ENCODE measurements at places on chromosomes 3 and 15.

- DNase-seq = no peak
Measured at GRCh38 chr3:101217472-101218245, 102.7 kb downstream of the IMPG2 start.

DNA sequence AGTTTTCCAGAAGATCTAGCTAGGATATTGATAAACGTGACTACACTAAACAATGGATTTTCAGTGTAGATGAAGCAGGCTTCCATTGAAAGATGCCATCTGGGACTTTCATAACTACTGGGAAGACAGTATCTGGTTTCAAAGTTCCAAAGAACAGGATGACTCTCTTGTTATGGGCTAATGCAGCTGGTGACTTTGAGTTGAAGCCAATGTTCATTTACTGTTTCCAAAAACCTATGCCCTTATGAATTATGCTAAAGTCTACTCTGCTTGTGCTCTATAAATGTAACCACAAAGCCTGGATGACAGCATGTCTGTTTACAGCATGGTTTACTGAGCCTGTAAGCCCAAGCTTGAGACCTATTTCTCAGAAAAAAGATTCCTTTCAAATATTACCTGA lies 245.4 kb downstream of the GBE1 start:
- no peak for DNase-seq

- DNase-seq = no peak
Measured at GRCh38 chr3:30548600-30548999, 57.8 kb upstream of the TGFBR2 start.

DNA sequence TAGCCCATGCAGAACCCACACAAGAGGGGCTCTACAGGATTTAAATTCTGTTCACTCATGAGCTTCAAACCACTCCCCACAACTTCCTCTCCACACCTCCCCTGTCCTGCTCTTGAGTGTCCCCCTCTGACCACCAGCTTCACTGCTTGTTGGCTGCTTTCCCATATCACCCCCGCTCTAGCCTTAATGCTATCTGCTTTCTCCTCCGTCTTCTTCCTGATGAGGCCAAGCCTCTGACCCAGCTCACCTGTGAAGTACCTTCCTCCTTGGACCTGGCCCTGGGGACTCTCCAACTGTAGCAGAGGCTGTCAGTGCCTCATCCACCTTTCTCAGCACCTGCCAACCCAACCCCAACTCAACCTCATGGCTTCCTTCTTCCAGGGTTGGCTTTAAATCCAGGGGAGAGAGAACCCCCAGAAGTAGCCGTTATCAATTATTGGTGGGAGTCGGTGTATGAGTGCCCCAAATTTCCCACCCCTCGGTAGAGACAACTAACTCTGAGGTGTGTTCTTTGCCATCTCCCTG lies 174.8 kb downstream of the MINAR1 start:
- DNase-seq = no peak

- no peak for DNase-seq
Measured at GRCh38 chr15:69976366-69976994, 121.2 kb downstream of the TLE3 start.

GRCh38 chr3:23389089-23389488 lies 186.0 kb downstream of the UBE2E2 start:
- no peak for DNase-seq

DNA sequence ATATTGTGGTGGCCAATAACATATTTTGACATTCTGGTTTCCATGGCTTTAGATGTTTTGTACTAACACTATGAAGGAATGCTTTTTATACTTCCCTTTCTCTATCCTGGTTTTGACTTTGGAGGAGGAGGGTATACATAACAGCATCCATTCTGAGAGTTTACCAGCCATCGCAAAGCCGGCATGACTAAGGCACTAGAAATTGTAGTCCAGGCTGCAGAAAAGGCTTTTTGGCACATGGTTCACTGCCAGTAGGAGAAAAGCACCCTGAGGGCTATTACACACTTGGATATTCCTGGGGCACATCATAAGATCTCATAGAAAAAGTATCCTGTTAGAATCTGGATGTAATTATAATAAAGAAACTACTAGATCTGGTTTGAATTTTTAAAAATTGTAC lies 101.8 kb downstream of the STT3B start:
- DNase-seq = no peak

DNA sequence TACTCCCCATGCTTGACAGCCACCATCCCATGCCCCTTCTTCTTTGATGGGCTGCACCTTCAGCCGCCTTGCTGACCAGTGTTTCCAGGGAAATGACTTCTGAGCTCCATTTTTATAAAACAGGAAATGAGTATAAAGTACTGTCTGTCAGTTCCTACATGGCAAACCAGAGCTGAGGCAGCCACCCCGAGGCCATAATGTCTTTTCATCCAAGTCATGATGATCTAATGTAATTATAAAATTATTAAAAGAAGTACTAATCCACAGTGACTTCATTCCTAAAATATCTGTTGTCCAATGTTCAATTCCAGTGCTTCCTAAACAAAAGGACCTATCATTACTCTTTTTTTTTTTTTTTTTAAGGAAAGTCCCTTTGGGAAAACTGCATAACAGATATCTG lies 75.2 kb upstream of the HERC1 start:
- DNase-seq = no peak

DNA sequence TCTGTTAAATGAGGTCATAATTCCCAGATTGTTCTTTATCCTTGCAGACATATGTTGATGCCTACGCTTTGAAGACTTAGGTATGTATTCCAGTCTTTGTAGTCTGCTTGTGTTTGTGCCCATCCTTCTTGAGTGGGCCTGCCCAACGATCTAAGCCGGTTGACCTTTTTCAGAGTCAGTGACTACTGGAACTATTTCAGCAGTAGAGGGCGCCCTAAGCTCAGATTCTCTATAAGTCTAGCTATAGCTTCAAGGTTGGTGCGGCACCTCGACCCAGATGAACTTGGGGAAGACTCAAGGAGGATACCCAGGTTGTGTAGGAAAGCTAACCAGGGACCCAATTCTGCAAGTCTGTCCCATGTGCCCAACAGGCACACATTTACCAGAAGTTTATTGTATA lies 228.8 kb upstream of the PPP2R3A start:
- no peak for DNase-seq
